Stimulated activated CD8-positive, alpha-beta memory T cell treated with anti-CD3 and anti-CD28 coated beads, Interleukin-4, amount 100 ng/mL, for 48 hours (primary cell): ENCODE measurements at places on chromosomes 2 and 18.

- no peak for DNase-seq
These were observed 265.7 kb downstream of the CCDC85A start for GRCh38 chr2:56449449-56449860.

DNA sequence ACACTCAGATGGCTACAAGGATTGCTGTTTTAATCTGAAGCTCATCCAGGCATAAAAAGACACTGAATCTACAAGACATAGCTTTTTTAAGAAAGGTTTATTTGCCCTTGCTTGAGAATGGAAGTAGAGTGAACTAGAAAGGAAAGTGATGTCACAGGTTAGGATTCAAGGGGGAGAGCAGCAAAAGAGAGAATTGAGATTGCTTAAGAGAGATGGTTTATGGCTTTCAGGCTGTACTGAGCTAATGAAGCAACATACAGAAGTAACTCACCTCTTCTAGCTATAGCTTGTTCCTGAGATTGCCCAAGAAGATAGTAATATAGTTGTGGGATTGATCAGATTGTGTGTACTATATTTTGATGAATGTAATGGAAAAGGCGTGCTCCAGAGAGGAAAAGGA, 26.1 kb upstream of the ACVR2A start:
- DNase-seq: no peak

DNA sequence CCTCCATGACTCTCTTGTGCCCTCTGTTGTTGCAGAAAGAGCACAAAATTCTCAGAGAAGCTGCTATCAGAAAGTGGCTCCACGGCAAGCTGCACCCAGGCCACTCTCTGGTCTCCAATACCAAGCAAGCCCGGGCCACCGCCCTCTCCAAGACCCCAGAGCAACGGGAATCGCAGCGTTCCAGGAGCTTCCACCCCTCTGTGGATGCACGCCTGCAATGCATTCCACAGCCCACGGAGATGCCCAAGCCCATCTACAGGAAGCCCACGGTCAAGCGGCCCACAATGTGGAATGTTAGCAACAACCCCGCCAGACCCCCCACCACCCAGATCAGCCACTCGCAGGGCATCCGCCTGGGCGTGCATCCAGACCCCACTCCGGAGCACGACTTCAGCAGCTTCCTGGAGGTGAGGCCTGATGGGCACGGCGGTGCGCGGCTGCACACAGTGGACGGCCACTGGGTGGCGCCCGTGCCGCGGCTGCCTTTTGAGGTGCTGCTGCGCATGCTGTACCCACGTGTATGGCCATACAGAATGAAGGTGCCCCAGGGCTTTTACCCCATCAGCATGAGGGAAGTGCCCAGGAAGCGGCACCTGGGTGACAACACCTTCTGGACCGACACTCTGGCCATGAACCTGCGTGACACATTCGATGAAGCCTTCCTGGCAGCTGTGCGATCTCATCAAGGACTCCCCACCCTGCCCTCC, 6.3 kb downstream of the ANKRD53 start:
- peak; percentile 89 for DNase-seq

DNA sequence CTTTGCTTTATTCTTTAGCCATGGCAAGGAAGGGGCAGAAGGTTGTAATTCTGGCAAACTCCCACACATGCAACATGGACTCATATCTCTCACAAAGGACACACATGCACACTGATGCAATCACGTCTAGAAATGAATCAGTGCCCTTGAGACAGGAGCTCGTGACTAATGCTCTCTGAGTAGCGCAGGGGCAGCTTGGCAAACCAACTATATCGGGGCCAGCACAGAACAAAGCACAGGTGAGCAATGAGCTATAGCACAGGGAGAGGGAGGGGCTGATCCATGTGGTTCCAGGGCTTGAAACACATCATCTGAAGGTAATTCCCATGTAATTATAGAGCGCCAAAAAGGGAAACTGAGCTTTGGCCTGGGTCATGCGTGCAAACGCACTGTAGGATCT, 165.2 kb upstream of the KLF7 start:
- DNase-seq: peak; percentile 77

DNA sequence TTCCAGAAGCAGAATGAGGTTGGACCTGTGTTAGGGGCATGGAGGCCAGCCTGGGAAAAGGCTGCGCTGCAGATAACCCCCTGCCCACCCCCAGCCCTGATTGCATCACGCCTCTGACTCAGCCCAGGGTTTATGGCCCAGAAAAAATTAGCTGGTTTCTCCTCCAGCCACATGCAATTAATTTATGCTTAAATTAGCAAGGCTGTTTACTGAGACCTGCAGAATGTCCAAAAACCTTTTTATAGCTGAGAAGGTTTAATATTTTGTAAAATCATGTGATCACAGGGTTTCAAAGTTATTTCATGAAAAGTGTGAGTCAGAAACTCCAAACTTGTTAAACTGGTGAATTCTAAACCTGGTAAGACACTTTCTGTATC, 123.1 kb upstream of the HDAC4 start:
- no peak for DNase-seq

DNA sequence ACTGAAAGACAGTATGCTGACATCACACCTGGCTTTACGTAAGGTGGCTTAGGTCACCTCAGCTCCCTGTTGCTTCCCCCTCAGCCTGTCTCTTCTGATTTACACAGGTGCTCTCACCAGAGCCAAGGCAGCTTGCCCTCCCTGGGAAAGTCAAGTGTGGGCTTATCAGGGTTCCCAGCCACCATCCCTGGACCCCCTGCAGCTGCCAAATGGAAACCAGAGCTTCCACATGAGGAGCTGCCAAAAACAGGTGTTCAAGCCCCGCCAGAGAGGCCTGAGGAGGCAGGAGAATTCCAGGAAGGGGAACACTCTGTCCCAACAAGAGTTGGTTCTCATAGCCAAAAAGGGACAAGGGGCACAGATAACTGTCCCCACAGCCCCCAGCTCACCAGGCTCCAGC, 266.7 kb downstream of the ATAD2B start:
- DNase-seq: no peak

GRCh38 chr2:96618596-96619283, 19.4 kb downstream of the KANSL3 start:
- DNase-seq: no peak

DNA sequence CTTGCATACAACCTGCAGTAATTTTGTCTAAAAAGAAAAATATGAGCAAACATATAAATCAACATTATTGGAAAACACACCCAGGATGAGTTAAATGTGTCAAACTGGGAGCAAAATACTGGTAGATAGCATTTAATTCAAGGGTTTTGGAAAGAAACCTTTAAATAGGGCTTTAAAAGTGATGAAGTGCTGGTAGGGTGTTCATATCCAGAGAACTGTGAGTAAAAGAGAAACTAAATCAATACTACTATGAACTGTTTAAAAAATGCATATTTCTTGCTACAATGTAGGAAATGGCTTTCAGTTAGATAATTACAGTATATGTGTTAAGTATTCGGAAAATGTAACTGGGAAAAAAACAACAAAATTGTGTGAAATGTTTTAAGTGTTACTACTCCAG, 117.8 kb downstream of the ATAD2B start:
- no peak for DNase-seq

DNA sequence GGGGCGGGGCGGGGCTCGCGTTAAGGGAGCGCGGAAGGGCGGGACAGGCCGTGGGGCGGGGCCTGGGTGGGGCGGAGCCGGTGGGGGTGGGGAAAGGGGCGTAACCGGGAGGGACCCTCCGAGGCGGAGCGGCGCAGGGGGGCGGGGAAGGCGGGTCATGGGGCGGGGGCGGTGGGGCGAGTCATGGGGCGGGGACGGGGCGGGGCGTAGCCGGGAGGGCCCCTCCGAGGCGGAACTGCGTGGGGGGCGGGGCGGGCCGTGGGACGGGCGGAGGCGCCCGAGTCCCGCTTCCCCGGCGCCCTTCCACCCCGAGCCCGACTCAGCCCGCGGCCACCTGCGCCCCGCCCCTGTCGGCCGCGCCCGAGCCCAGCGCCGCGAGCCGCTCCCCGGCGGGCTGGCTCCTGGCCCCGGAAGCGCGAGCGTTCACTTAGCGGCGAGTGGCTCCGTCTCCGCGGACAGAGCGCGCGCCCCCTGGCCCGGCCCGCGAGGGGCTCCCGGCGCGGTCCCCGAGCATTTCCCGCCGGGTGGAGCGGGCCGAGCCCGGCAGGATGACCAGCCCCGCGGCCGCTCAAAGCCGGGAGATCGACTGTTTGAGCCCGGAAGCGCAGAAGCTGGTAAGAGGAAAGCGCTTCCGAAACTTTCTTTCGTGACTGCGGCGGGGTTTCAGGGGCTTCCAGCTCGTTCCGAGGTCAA, 64.7 kb downstream of the LRRFIP1 start:
- peak; percentile 96 for DNase-seq

GRCh38 chr2:97757062-97757461, 43.7 kb downstream of the ZAP70 start:
- no peak for DNase-seq

DNA sequence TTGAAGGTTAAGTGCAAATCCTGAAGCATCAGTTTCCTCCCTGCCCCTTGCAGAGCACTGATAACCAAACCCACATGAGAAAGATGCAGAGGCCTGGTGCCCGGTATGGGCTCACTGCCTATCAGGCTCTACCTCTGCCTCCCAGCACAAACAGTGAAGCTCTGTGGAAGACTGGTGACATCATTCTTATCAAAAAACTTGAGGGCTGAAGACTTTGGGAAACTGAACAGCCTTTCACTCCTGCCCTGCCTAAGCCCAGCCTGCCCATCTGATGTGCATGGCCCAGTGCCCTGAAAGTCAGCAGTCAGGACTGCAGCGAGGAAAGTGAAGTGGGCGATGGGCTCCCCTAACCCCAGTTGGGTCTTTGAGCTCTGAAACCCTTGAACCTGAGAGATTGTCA, 174.8 kb upstream of the ARL4C start:
- no peak for DNase-seq

GRCh38 chr2:235148201-235149170, 196.7 kb downstream of the SH3BP4 start:
- DNase-seq: no peak

DNA sequence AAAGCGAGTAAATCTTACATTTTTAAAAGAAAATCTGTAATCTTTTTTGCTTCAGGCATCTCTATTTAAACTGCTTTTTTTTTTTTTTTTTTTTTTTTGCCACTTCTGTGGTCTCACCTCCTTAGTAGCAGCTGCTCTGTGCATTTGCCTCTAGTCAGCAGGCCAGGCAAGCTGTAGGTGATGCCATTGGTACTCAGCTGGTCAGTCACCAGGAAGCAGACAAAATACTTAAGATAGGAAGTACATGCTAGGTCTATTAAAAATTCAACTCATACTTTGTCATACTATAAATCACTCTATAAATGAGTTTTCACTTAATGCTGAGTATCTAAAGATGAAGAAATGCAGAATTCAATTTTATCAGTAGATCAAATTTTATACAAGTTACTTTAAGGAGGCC, 83.7 kb downstream of the KYNU start:
- no peak for DNase-seq

DNA sequence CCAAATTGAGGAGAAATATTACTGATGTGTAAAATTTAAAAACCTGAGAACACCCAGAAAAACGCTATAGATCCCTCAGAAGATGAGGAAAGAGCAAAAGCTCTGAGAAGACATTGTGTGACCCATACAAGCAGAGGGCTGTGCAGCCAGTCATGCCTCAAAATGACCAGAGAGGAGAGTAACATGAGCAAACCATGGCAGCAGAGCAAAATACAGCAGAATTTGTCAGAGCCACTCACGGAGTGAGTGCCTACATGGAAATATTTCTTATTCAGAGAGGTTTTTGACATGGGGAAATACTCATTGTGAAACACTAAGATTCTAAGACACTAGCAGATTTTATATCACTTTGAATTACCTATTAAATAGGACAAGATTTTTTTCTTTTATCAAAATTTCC, 96.8 kb upstream of the DNAJC10 start:
- no peak for DNase-seq

GRCh38 chr18:49926106-49926745, 112.9 kb upstream of the ACAA2 start:
- DNase-seq: no peak

GRCh38 chr18:58221060-58221725, 177.2 kb downstream of the NEDD4L start:
- no peak for DNase-seq

GRCh38 chr2:7840651-7841380, 841.0 kb upstream of the ID2 start:
- no peak for DNase-seq

DNA sequence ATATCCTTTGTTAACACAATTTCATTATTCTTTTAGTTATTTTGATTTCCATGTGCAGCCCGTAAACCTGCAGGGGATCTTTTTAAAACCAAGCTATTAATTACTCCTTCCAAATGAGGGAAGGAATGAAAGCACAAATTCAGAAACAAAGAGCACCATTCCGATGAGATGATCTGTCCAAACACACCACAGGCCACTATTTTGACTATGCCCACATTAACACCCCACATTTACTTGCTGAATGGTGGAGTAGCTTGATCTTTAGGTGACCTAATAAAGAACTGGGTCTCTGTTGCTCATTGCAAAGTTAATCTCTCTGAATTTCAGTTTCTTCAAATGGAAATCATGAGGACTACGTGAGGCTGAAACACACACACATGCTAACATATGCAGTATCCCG, 218.0 kb downstream of the IRS1 start:
- no peak for DNase-seq

- no peak for DNase-seq
These were observed 4.7 kb upstream of the THNSL2 start for GRCh38 chr2:88165332-88166003.

DNA sequence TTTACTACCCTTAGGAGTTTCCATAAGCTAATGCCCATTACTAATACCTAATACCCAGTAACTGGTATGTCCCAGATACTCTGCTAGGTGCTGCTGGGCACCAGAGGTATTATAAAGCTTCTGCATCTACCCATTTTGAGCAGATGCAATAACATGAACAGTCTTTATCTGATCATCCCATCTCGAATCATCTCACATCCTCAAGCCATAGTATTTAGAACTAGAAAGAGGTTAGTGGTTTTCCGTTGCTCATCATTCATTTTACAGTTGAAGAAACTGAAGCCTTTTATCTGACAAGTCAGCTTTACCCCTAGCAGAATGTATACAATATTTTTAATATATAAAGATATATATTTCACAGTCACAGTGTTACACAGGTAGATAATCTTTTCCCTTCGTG, 99.1 kb upstream of the TCF4 start:
- DNase-seq: no peak
